ENCODE measurements at places on chromosomes 2 and 18. TPM values are rescaled to one million over a fixed set of nuclear protein-coding genes. Genes with fewer than 3 reads are reported as not detected.

SP110 gene
- total RNA-seq = 15.7 TPM

ATOH8 gene
- total RNA-seq = 17.6 TPM

SPDYA gene
- 3.7 TPM for total RNA-seq

COL4A4 gene
- total RNA-seq = 11.7 TPM

FRZB gene
- total RNA-seq = 66.1 TPM

TXNDC9 gene
- total RNA-seq = 50.7 TPM

SPEG gene
- 17.4 TPM for total RNA-seq

CENPA gene
- 2.4 TPM for total RNA-seq

GCG gene
- 0.99 TPM for total RNA-seq

NGEF gene
- total RNA-seq = 10.0 TPM

SP140 gene
- 0.49 TPM for total RNA-seq
